Mesendoderm (in vitro differentiated cells): ENCODE measurements at places on chromosomes 7 and 10.

GRCh38 chr7:101598422-101598985 lies 30.6 kb downstream of the MYL10 start:
- DNase-seq: no peak

DNA sequence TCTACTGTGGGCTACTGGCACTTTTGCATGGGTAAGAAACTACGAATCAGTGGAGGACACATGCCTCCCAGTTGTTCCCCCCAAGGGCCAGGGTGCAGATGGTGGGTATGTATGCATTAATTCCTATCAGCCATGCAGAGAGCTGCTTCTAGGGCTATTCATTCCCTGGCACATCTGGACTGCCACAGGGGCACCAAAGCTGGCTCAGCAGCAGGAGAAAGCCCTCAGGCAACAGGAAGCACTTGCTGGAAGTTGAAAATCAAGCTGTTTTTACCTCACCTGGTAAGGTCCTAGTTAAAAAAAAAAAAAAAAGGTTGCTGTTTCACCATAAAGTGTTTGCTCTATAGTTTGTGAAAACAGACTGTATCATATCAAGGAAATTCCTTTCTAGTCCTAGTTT lies 1342.6 kb downstream of the REEP3 start:
- DNase-seq: peak; percentile 16

- no peak for DNase-seq
Measured at GRCh38 chr7:28407651-28408050, 4.7 kb upstream of the CREB5 start.

GRCh38 chr10:132611986-132612385 lies 74.4 kb downstream of the INPP5A start:
- no peak for DNase-seq

- DNase-seq: no peak
Measured at GRCh38 chr7:28573651-28574301, 161.5 kb downstream of the CREB5 start.

GRCh38 chr10:34721208-34721840 lies 93.8 kb downstream of the PARD3 start:
- no peak for DNase-seq

DNA sequence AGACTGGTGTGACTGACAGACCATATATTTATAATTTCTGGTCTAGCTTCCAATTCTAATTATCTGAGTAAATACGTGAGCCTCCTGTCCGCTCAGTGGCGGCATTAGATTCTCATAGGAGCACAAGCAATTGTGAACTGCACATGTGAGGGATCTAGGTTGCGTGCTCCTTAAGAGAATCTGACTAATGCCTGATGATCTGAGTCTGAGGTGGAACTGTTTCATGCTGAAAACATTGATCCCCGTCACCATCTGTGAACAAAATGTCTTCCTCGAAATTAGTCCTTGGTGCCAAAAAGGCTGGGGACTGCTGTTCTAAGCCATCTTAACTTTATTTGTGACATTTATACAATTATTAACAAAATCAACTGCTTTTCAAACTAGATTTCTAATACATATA lies 164.7 kb upstream of the MEOX2 start:
- DNase-seq: no peak
